Activated T-helper 2 cell treated with anti-CD3 and anti-CD28 coated beads, Interferon-gamma antibody, Interleukin-2, Interleukin-4, amounts not matched to agents 10 μg/mL and 5 μg/mL and 100 μg/mL, durations not matched to agents 14 hours and 24 hours and 36 hours (primary cell): ENCODE measurements at places on chromosomes 3 and 15. TPM values are rescaled to one million over a fixed set of nuclear protein-coding genes. Genes with fewer than 3 reads are reported as not detected.
A peak's percentile ranks its signal among the peaks of the same experiment; 100 is the strongest.

The TTBK2 gene
- total RNA-seq = 13.0 and 13.1 TPM in 2 replicates

The ANKRD63 gene
- 0.41 and 0.48 TPM in 2 replicates for total RNA-seq

GRCh38 chr3:53702776-53703530, 143.3 kb downstream of the CHDH start:
- peaks cover 48% of the 10 kb centered on the region for H3K4me1 ChIP-seq
- DNase-seq = peak; percentile 6
- peaks cover 9% of the 10 kb centered on the region for H3K27me3 ChIP-seq
- H3K36me3 ChIP-seq = no peaks in the 10 kb centered on the region

DNA sequence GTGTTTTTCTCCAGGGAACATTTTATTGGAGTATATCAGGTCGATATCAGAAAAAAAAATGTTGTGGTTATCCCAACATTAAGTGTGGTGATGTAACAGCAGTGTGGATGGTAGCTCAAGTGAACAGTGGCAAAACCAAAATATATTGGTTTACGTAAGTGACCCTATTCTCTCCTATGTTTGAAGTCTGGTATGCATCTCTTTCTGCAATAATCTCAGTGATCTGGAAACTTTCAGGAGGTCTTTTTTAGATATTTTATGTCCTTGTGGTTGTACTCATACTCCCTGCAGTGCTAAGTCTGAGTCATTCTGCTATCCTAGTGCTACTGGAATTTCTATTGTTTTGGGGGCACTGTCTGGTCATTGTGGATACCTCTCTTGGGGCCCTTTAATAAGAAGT, 137.9 kb downstream of the SNRPN start:
- peaks cover 76% of the 10 kb centered on the region for H3K36me3 ChIP-seq
- DNase-seq = no peak
- no peaks in the 10 kb centered on the region for H3K4me1 ChIP-seq
- no peaks in the 10 kb centered on the region for H3K27me3 ChIP-seq
- no peak overlapping the region for H3K27ac ChIP-seq

The ANKRD34C gene
- not detected in 2 replicates for total RNA-seq

The KNL1 gene
- 30.6 and 30.8 TPM in 2 replicates for total RNA-seq

The SLC24A1 gene
- 5.3 and 5.8 TPM in 2 replicates for total RNA-seq

- no peak for DNase-seq
- peaks cover 14% of the 10 kb centered on the region for H3K4me1 ChIP-seq
- H3K36me3 ChIP-seq = peaks cover 12% of the 10 kb centered on the region
- no peaks in the 10 kb centered on the region for H3K27me3 ChIP-seq
- no peak overlapping the region for H3K27ac ChIP-seq
These were observed 59.5 kb downstream of the PIK3CB start for GRCh38 chr3:138775254-138775595.

GRCh38 chr3:133570937-133571320, 2.6 kb upstream of the CDV3 start:
- DNase-seq = no peak
- peaks cover 16% of the 10 kb centered on the region for H3K36me3 ChIP-seq
- H3K4me1 ChIP-seq = peaks cover 22% of the 10 kb centered on the region
- H3K4me3 ChIP-seq = no peak overlapping the region
- H3K27ac ChIP-seq = no peak overlapping the region

The USP3 gene
- 41.2 and 47.6 TPM in 2 replicates for total RNA-seq

DNA sequence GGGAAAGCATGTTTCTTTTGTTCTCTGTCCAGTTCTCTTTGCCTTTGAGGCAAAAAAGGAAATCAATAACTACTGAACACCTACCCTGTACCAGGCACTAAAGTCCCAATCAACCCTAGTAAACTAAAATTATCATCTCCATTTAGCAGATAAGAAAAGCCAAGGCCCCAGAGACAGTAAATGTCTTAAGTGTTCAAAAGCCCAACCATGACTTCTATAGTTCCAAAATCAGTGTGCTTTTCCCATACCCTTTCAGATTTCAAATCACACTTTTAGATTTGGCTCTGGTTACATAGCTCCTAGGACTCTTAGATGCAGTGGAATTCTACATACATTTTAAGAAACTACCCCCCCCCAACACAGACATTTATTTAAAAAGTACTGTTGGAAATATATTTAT, 63.5 kb downstream of the UACA start:
- H3K36me3 ChIP-seq = no peaks in the 10 kb centered on the region
- H3K4me3 ChIP-seq = no peak overlapping the region
- no peak overlapping the region for H3K27ac ChIP-seq
- no peak for DNase-seq

- peaks cover 2% of the 10 kb centered on the region for H3K27me3 ChIP-seq
- H3K4me1 ChIP-seq = no peaks in the 10 kb centered on the region
- no peak overlapping the region for H3K4me3 ChIP-seq
- DNase-seq = no peak
- no peak overlapping the region for H3K27ac ChIP-seq
- no peaks in the 10 kb centered on the region for H3K36me3 ChIP-seq
These were observed 226.0 kb upstream of the CHRM5 start for GRCh38 chr15:33742306-33742705.

DNA sequence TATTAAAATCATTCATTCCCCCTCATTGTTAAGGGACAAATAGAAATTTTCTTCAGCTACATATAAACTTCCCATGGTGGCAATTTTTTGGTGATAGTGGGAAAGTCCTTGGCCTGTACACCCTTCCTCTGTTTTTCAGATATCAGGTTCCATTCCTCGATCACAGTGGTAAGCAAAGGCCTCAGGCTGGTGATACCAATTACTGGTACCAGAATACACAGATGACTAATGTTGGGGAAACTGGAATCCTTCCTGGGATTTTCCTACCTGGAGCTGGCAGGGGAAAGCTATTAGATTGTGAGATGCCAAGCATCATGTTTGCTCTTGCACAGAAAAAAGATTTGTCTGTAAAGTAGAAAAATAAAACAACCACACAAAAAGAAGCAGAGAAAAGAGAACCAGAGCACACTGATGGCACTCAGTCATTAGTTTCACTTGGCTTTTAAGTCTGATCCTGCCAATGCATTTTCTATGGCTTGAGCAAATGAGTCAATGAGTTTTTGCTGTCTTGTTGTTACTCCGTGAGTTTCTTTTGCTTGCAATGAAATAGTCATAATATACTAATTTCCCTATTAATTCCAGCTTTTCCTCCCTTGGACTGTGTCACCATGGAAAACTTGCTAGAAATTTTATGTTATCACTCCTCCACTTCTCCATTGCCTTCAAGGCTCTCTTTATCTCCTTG, 795.0 kb downstream of the ROBO1 start:
- H3K4me3 ChIP-seq = no peak overlapping the region
- no peaks in the 10 kb centered on the region for H3K4me1 ChIP-seq
- no peaks in the 10 kb centered on the region for H3K27me3 ChIP-seq
- H3K36me3 ChIP-seq = no peaks in the 10 kb centered on the region

- no peak overlapping the region for H3K4me3 ChIP-seq
- H3K4me1 ChIP-seq = no peaks in the 10 kb centered on the region
- H3K36me3 ChIP-seq = no peaks in the 10 kb centered on the region
- H3K27ac ChIP-seq = no peak overlapping the region
- DNase-seq = no peak
These were observed 17.2 kb downstream of the ALDH1A2 start for GRCh38 chr15:58048261-58048660.

GRCh38 chr3:55452886-55453285, 34.2 kb downstream of the WNT5A start:
- H3K27ac ChIP-seq = no peak overlapping the region
- no peak overlapping the region for H3K4me3 ChIP-seq
- no peak for DNase-seq
- H3K4me1 ChIP-seq = no peaks in the 10 kb centered on the region
- H3K27me3 ChIP-seq = no peaks in the 10 kb centered on the region
- H3K36me3 ChIP-seq = no peaks in the 10 kb centered on the region

GRCh38 chr15:82535566-82536408, 4.5 kb downstream of the RPS17 start:
- H3K36me3 ChIP-seq = peaks cover 65% of the 10 kb centered on the region
- H3K27ac ChIP-seq = peak overlapping the region; percentile 24
- H3K4me1 ChIP-seq = peaks cover 15% of the 10 kb centered on the region
- no peaks in the 10 kb centered on the region for H3K27me3 ChIP-seq
- no peak for DNase-seq
